ENCODE measurements at places on chromosomes 1 and 21. TPM values are rescaled to one million over a fixed set of nuclear protein-coding genes. Genes with fewer than 3 reads are reported as not detected.

The TMPRSS15 gene
- total RNA-seq = not detected

The LRRC38 gene
- 0.06 TPM for total RNA-seq

The HLX gene
- total RNA-seq = 4.2 TPM

The FALEC gene
- total RNA-seq = not detected

The S100A1 gene
- total RNA-seq = 0.75 TPM

The DDR2 gene
- total RNA-seq = 0.21 TPM

The AMY2A gene
- total RNA-seq = not detected
